Stimulated activated CD8-positive, alpha-beta memory T cell treated with anti-CD3 and anti-CD28 coated beads, Interleukin-15, amount 100 ng/mL, for 4 hours (primary cell): ENCODE measurements at places on chromosomes 1 and 21.

- no peak for DNase-seq
Measured at GRCh38 chr1:229907884-229908638, 159.0 kb upstream of the GALNT2 start.

DNA sequence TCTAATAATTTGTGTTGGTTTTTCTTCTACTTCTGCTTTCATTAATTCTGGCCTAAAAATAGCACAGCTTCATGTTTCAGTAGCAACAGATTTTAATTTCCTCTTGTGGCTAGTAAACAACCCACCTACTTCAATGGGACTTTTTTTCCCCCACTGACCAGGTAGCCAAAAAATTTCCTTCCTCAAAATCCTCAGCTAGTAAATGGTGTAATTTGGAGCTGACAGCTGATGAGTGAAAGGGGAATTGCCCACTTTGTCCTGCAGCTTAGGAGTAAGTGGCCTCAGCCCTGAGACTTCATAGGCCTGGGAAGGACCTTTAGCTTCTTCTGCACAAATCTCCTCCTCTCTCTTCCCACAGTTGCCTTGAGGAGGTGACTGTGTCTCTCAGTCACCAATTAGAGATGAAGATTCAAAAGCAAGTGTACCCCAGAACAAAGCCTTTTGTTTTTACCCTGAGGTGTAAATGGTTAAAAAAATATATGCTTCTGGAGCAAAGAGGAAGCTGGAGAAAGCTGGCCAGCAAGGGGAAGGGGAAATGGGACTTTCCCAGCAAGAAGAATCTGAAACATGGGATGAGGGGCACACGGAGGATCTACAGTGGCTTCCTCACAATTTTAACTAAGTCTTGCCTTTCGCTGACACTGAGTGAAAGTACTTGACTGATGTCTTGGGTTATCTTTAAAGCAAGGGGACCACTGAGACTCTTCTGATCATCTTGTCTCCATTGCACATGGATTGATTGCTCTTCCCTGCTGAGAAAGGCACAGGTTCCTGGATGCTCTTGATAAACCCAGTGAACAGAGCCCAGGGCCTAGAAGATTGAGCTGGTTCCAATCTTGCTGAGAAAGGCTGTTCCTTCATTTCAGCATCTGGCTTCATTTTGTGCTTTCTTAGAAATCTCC is 35.8 kb upstream of the VCAM1 start:
- no peak for DNase-seq

DNA sequence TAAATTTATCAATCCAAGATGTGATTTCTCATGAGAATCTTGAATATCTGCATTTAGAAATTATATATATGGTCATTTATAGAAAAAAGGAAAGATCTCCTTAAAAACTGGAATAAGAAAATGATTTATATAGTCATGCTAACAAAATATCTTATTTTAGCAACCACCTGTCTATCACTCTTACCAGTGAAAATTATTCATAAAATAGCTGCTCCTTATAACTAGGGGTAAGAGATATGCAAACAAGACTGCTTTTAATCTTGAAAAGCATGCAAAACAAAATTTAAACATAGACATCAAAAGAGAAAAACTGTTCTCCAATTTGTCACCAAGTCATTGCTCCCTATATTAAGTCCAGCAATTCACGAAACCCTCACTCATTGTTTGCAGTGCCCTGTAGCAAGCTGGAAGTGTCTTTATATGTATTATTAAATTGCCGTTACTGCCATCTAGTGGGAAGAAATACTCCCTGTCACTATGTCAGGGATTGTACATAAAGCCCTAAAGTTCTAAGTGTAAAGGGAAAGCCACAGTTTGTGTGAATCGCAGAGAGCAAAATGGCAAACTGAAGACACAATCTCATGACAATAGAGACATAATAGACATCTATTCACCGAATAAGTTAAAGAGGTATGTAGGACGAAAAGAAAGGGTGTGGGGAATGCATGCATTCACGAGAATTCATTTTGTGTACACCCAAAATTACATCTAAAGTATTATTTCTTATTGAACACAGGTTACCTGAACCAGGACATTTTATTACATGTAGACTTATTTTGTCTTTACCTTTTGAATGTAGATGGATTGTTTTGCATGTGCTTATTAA is 600.5 kb downstream of the USP25 start:
- DNase-seq, result no peak

DNA sequence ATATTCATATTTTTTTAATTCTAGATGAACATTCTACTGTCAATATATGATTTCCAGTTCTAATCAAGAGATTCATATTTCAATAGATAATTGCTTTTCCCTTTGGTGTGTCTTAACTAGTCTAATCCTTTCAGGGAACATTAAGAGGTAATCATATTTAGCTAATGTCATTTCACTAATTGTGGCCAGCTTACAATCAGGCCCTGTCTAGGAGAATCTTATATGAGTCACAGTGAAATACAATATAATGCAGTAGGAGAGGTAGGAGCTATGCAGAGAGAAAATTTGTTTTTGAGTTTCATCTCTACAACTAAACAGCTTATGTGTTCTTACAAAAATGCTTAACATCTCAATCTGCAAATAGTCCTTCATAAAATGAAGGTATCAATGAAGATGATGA is 85.9 kb downstream of the DPYD start:
- no peak for DNase-seq

DNA sequence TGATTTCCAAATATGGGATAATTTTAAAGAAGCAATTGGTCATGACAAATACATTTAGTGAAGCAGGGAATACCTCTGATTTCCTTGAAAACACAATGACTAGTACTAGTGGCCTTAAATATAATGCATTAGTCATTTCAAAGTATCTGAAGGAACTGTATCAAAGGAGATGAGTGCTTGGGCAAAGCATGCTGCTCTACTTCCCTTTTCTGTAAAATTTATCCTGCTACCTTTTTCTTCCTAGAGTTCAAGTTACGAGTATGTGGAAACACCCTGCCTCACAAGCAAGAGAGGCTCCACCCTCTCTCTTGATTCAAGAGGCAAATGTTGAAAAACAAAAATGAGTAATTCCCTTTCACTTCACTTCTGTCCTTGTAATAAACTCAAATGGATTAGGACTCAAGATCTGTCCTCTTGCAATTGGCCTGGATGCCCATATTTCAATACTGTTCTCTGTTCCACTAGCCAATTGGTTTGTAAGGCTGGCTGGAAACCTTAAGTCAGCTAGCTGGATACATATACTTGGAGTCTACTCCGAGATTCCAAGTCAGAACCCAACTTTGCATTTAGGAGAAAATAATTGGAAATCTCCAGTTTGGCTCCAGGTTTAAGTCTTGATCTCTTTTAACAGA is 92.5 kb downstream of the CDC42BPA start:
- no peak for DNase-seq

- no peak for DNase-seq
Measured at GRCh38 chr1:97500760-97501159, 420.1 kb downstream of the DPYD start.

GRCh38 chr1:25568834-25569596 is 25.6 kb downstream of the LDLRAP1 start:
- no peak for DNase-seq

- DNase-seq, result no peak
Measured at GRCh38 chr1:202662081-202662480, 48.2 kb downstream of the SYT2 start.

GRCh38 chr1:7921796-7922195 is 18.8 kb downstream of the TNFRSF9 start:
- no peak for DNase-seq

DNA sequence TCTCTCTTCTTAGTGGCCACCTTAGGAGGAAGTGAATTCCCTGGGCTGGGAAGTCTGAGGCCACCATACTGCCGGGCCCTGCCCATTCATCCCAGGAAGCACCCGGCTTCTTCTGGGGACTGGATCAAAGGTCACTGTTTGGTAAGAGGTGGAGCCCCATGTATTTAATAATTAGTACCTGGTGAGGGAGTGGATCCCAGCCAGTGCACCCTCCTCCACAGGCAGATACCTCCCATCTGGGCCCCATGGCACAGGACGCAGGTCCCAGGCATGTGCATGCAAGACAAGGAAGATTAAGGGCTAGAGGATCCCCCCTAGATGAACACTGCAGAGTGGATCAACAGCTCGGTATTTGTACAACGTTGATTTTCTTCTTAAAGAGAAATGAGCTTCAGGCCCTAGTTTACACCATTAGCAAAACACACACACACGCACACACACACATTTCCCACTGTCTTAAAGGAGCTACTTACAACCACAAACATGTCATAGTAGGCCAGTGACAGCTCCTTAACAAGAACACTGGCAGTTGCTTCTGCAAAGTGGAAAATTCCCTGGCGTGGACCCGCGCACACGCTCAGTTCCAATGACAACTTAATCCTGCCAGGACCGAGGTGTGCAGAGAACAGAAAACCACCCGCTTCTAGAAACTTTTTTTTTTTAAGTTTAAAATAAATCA is 90.7 kb downstream of the MRPL37 start:
- no peak for DNase-seq

- no peak for DNase-seq
Measured at GRCh38 chr1:154497026-154497806, 4.8 kb upstream of the TDRD10 start.

DNA sequence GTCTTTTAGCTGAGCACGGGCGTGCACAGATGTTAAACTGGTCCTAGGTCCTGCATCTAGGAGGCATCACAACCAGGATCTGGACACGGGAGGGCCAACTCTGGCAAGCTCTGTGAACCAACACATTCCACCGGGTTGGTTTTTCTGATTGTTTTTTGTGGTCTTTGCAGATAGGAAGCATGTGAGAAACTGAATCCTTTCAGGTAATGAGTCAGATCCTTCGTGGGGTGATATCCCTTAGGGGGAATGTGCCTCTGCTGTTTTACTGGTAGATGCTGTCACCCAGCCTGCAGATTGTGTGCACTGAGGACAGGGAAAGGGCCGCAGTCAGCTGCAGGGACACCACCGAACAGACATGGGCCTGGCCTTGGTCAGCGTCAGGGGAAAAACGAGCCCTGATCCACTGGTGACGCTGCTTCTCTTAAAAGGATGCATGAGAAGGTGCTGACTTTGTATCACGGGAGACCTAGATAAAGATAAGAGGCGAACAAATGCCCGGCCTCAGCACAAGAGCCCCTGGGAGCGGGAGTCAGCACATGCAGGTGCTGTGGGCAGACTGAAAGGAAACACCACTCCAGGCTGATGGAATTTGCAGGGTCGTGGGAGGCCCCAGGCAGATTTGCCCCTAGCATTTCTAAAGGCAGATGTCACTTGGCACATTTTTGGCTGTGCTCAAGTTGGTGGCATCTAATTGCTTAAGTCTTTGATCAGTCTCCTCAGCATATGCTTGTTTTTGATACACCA is 51.1 kb downstream of the DOP1B start:
- no peak for DNase-seq

DNA sequence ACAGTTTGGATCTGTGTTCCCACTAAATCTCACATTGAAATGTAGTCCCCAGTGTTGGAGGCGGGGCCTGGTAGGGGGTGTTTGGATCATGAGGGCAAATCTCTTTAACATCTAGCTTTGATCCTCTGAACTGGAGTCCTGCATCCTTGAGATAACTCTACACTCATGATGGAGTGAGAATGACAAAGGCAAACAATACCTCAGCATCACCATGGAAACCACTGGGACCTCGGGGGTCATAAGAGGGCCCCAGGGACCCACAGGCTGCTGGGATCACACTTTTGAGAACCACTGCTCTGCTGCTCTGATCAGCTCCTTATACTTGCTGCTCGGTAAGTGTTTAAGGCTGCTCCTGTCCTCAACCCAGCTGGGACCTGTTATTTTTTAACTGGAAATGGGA is 13.4 kb upstream of the OBSCN start:
- no peak for DNase-seq

- no peak for DNase-seq
Measured at GRCh38 chr21:41506611-41507520, 1.1 kb downstream of the TMPRSS2 start.

DNA sequence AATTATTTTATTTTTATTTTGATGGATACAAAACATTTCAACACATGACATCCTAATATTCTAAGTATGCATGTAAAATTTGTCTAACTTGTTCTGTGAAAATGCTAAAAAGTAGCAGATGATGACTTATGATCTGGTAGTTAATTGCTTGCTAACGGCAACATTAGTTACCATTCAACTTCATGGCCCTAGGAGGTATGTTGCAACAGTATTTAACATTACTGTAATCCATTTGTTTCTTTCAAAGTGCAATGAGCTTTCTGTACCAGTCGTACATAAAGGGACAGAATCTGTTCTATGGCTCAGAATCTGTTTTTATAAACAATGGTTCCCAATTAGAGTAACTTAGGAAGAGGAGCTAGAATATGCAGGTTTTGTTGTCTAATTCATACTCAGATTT is 91.5 kb upstream of the ZNHIT6 start:
- no peak for DNase-seq

DNA sequence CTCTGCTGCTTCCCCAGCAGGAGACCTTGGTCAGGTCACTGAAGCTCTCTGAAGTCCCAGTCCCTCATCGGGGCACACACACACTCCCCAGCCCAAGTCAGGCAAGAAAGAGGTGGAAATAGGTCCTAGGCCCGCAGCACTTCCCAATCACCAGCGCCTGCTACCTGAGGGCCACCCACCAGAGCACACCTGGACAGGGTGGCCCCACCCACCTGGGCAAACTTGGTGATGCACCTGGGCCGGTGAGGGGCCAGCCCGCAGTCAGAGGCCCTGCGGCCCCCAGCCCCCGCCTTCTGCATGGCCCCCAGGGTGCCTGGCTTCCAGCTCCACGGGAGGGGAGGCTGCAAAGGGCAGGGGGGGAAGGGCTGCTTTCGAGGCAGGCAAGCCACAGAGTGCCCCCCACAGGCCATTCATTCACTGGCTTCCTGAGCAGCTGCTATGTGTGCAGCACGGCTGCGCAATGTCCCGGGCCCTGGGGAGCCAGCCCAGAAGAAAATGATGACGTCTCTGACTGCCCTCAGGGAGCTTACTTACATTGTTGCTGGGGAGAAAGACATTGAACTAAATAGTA is 4.7 kb downstream of the SH2D5 start:
- no peak for DNase-seq

GRCh38 chr1:155504207-155504606 is 58.4 kb downstream of the ASH1L start:
- DNase-seq, result no peak
